ENCODE measurements at places on chromosomes 2 and 18.
A peak's percentile ranks its signal among the peaks of the same experiment; 100 is the strongest.

- DNase-seq: no peak
These were observed 25.7 kb downstream of the SCN7A start for GRCh38 chr2:166468124-166469024.

DNA sequence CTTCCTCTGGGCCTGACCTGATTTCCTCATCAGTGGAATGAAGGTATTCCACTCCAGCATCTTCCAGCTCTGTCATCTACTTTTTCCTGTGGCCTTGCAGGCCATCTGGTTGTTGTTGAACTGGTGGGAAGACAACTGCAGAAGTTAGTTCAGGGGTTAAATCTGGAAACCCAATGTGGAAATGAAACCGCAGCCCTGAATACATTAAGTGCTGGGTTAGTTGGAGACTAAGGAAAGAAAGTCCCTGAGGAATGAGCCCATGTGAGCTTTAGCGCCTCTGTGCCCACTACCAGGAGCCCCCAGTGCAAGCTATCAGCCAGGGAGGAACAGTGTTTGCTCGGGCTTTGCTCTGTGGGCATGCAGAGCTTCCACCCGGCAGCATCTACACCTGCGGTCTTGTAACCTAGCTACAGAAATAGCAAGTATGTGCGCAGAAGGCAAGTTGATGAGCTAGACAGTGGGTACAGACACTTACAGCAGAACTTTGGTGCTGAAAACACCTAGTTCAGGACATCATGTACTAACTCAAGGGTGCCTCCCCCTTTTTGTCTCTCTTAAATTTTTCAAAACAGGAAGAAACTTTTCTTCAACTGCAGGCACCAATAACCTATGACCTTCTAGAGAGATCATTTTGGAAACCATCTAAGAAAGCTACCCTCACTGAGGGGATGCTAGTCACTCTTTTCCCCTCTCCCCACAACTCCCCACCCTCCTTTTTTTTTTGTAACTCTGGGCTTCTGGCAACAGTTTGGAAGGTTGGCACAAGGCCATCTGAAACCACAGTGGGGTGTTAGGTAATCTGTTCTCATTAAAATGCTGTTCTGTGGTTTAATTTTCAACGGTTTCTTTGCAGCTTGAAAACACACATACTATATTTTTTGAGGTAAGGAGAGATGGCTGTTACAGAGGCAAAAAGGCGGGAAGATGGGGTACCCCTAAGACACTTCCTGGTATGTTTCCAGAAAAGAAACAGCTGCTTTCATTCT is 18.3 kb upstream of the CXCR4 start:
- peak; percentile 50 for DNase-seq

GRCh38 chr2:31023541-31023940 is 114.7 kb downstream of the GALNT14 start:
- no peak for DNase-seq

GRCh38 chr2:105617631-105618350 is 126.9 kb upstream of the NCK2 start:
- DNase-seq: no peak

- no peak for DNase-seq
These were observed 147.0 kb downstream of the MBD5 start for GRCh38 chr2:148167855-148168254.
